ENCODE measurements at places on chromosomes 2 and 18.

DNA sequence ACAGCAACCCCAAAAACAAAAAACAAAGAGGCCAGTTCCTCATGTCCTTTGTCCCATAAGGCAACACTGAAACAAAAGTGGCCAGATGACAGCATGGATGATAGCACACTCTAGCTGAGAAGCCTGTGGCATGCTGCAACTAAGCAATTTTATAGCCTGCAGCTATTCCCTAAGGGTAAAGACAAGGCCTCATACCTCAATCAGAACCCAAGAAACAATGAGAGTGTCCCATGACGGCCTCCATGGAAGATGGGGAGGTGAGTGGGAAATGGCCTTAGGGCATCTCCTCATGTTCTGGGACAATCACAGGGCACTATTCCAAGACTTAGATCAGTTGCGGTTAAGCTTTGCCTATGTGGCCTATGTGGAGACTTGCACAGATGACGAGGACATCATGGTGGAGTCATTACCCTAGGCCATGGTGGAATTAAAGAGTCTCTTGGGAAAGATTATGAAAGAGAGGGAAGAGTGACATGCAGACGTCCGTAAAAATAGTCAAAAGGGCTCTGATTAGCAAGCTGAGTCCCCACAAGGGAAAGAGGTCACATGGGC is 103.1 kb downstream of the INO80D start:
- H3K27ac ChIP-seq, result no peak overlapping the region
- H3K4me1 ChIP-seq, result peaks cover 2% of the 10 kb centered on the region
- no peaks in the 10 kb centered on the region for H3K27me3 ChIP-seq

GRCh38 chr2:53960476-53960875 is 10.3 kb downstream of the PSME4 start:
- H3K27ac ChIP-seq, result no peak overlapping the region
- no peak overlapping the region for H3K4me3 ChIP-seq
- H3K27me3 ChIP-seq, result no peaks in the 10 kb centered on the region
- peaks cover 57% of the 10 kb centered on the region for H3K4me1 ChIP-seq

DNA sequence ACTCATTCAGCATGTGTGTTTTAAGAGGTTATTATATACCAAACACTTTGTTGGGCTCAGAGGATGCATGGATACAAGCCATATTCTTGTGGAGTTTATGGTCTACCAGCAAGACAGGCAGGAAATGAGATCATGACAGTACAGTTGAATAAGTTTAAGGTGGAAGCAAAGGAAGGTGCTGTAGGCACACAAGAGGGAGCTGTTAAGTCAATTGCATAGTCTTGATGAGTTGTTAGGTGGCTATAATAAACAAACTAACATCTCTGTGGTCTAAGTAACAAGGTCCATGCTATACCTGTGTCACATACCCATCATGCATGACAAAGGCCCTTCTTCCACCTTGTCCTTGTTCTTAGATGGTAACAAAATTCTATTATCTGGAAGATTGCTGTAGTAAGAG is 538.3 kb downstream of the CNTNAP5 start:
- no peak for DNase-seq
- no peaks in the 10 kb centered on the region for H3K4me1 ChIP-seq
- no peaks in the 10 kb centered on the region for H3K36me3 ChIP-seq
- H3K27me3 ChIP-seq, result no peaks in the 10 kb centered on the region

DNA sequence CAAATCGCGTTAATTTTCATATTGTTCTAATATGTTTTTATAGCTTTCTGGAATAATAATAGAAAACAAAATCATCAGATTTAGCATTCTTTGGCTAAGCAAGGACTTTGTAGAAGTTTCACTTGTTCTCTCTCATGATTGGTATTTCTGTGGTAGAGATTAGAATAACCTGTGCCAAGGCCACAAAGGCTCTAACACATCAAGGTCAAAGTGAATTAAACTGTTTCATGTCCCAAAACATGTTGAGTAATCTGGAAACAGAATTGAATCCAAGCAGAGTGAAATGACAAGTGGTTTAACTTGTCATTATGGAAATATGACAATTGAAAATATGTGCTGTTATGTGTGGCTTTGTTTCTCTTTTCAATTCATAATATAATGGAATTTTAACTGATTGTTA is 617.4 kb downstream of the CCDC85A start:
- no peak for DNase-seq
- H3K4me1 ChIP-seq, result no peaks in the 10 kb centered on the region
- H3K27me3 ChIP-seq, result no peaks in the 10 kb centered on the region
- H3K36me3 ChIP-seq, result no peaks in the 10 kb centered on the region
- no peak overlapping the region for H3K27ac ChIP-seq

DNA sequence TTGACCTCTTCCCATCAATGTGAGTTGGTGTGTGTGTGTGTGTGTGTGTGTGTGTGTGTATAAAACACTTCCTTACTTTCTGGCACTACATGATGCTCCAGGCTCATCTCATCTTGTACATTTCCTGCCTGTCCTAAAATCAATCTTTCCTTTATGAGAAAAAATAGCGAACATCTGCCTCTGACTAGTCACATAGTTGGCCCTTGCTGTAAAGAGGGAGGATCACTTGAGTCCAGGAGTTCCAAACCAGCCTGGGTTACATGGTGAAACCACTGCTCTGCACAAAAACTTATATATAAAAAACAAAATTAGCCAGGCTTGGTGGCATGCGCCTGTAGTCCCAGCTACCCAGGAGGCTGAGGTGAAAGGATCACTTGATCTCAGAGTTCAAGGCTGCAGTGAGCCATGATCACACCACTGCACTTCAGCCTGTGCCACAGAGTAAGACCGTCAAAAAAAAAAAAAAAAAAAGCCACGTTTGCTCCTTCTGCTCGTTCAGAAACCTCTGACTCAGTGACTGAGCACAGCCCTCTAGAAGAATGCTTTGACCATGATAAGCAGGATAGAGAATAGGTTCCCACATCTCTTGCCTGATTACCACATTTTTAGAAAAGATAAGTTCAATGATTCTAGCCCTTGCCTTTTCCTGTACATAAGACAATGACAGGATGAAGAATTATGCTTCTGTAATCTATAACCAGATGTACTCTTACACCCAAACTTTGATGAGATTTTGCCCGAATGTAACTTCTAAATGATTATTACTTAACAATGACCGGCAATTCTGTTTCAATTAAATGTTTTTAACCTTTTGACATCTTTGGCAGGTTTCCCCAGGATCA is 45.2 kb upstream of the ST3GAL5 start:
- no peak overlapping the region for H3K4me3 ChIP-seq
- H3K4me1 ChIP-seq, result peaks cover 23% of the 10 kb centered on the region
- no peak for DNase-seq
- H3K36me3 ChIP-seq, result no peaks in the 10 kb centered on the region

GRCh38 chr2:181780047-181780651 is 99.8 kb upstream of the NEUROD1 start:
- no peak overlapping the region for H3K27ac ChIP-seq
- no peaks in the 10 kb centered on the region for H3K36me3 ChIP-seq
- H3K4me1 ChIP-seq, result no peaks in the 10 kb centered on the region
- DNase-seq, result no peak
- H3K27me3 ChIP-seq, result no peaks in the 10 kb centered on the region

DNA sequence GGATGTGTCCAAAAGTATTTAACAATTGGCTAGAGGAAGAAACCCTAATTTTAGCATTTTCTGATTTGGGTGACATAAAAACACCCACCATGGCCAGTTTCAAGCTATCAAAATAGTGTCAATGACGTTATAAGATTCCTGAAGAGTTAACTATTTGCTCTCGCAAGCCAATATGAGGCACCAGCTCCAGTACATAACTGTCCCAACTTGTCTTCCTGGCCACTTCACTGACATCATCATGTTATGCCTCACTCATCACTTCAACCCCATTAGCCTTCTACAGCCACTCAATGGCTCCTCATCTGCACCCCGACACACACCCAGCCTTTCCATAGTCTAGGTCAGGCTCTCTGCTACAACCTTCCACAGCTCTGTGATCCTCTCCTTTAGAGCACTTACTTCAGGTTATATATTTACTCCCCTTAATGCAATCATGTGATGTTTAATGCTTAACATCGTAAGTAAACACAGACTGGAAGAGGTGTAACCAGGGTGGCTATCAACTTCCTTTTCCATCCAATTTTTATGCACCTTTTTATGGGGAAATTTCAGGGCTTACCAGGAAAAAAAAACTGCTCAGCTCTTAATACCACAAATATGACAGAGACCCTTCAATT is 158.7 kb downstream of the VWC2L start:
- H3K4me3 ChIP-seq, result no peak overlapping the region
- no peak for DNase-seq
- H3K27me3 ChIP-seq, result peaks cover 7% of the 10 kb centered on the region
- H3K36me3 ChIP-seq, result no peaks in the 10 kb centered on the region
- H3K4me1 ChIP-seq, result no peaks in the 10 kb centered on the region
- H3K27ac ChIP-seq, result no peak overlapping the region

DNA sequence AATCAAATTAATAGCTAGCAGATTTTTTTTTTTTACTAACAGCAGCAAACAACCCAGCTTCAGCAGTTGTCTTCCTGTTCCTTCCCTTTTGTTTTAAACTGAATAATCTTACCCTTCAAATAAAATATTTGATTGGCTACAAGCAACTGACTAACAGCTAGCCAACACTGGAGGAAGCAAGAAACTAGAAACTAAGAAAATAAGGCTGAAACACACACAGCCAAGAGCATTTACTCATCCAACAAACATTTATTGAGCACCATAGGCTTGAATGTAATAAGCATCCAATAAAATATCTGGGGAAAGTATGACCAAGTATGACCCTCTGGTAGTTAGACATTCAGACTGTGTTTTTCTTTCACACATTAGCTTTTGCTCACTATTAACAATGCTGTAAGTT is 189.2 kb downstream of the CD226 start:
- peaks cover 18% of the 10 kb centered on the region for H3K36me3 ChIP-seq
- no peak overlapping the region for H3K27ac ChIP-seq
- H3K4me1 ChIP-seq, result peaks cover 16% of the 10 kb centered on the region
- no peak overlapping the region for H3K4me3 ChIP-seq
- DNase-seq, result no peak
- no peaks in the 10 kb centered on the region for H3K27me3 ChIP-seq

- no peak overlapping the region for H3K27ac ChIP-seq
- no peaks in the 10 kb centered on the region for H3K36me3 ChIP-seq
- no peak overlapping the region for H3K4me3 ChIP-seq
- DNase-seq, result no peak
- H3K4me1 ChIP-seq, result peaks cover 8% of the 10 kb centered on the region
Measured at GRCh38 chr2:207802650-207803049, 32.9 kb upstream of the FZD5 start.

GRCh38 chr2:212797484-212798205 is 259.0 kb upstream of the ERBB4 start:
- no peak overlapping the region for H3K27ac ChIP-seq
- DNase-seq, result no peak
- no peak overlapping the region for H3K4me3 ChIP-seq
- no peaks in the 10 kb centered on the region for H3K36me3 ChIP-seq

All from activated naive CD8-positive, alpha-beta T cell treated with anti-CD3 and anti-CD28 coated beads for 36 hours (primary cell).